ENCODE measurements at places on chromosomes 1 and 21.

DNA sequence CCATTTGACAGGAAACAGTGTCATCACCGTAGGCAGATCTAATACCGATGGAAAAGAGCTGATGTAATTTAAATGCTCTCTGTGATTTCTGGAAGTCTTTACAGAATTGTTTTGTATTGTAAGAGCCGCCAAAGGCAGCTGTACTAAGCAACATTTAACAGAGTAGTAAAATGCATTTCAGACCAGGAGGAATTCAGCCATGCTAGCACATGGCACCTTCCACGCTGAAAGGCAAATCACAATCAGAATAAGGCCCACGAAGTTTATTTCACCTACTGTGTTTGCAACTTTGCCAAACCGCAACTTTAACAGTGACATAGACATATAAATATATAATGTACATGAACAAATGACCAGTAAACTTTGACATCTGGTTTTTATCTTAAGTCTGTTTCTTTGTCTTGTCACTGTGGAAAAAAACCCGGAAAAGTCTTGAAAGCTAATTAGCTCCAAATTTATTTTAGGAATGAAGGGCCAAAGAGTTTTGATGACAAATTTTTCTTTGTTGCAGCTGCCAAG, 26.1 kb upstream of the DISC1 start:
- no peak for DNase-seq

GRCh38 chr1:196449460-196449859, 158.8 kb downstream of the KCNT2 start:
- no peak for DNase-seq

DNA sequence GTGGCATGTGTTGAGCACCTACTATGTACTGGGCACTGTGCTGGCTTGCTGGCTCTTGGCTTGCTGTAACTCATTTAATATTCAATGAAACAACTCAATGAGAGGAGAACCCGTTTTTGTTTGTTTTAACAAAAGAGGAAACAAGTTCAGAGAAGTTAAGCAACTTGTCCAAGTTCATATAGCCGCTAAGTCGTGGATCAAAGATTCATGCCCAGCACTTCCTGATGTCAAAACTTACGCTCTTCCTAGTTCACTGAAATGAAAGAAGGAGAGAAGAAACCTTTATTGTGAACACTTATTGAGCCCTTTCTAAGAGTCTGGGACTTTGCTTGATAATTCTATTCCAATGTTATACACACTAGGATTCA, 475.9 kb downstream of the PTPRU start:
- no peak for DNase-seq

DNA sequence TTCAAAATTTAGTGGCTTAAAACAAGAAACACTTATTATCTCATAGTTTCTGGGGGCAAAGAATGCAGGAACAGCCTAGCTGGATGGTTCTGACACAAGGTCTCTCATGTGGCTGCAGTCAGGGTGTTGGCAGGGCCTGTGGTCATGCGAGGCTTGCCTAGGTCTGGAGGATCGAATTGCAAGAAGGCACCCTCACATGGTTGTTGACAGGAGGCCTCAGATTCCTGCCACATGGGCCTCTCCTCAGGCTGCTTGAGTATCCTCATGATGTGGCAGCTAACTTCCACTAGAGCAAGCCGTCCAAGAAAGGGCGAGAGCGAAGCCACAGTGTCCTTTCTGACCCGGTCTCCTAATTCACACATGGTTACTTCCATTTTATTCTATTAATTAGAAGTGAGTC, 6.2 kb upstream of the NRIP1 start:
- no peak for DNase-seq

GRCh38 chr1:59707178-59707791, 107.5 kb upstream of the HOOK1 start:
- no peak for DNase-seq

DNA sequence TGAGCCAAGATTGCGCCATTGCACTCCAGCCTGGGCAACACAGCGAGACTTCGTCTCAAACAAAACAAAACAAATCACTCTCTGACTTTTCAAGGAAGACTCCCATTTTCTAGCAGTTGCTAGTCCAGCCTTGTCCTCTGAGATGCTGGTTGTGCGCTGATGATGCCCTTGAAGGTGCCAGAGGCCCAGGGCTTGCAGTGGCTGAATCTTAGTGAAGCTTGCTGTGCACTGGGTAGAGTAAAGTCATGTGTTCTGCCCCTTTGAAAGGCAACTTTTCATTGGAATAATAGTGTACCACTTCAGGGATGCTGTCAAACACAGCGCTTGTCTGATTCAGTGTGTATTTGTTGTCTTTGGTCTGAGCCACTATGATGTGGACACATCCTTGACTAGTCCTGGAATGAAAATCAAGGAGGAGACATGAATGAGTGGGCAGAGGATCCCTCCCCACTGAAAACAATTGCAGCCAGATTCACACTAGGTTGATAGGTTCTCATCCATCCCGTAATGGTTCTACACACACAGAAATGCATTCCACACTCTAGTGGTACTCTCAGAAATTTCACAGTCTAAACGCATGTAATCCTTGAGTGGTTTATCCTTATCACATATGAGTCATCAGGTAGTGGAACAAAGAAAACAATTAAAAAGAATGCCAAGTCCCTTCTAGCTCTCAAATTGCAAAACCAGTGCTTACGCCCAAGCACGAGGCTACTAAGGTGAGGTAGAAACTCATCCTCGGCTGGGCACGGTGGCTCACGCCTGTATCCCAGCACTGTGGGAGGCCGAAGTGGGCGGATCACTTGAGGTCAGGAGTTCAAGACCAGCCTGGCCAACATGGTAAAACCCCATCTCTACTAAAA, 17.8 kb upstream of the TDRD10 start:
- DNase-seq: no peak

- DNase-seq: no peak
Observed at GRCh38 chr1:98388441-98388840, 273.1 kb upstream of the SNX7 start.

DNA sequence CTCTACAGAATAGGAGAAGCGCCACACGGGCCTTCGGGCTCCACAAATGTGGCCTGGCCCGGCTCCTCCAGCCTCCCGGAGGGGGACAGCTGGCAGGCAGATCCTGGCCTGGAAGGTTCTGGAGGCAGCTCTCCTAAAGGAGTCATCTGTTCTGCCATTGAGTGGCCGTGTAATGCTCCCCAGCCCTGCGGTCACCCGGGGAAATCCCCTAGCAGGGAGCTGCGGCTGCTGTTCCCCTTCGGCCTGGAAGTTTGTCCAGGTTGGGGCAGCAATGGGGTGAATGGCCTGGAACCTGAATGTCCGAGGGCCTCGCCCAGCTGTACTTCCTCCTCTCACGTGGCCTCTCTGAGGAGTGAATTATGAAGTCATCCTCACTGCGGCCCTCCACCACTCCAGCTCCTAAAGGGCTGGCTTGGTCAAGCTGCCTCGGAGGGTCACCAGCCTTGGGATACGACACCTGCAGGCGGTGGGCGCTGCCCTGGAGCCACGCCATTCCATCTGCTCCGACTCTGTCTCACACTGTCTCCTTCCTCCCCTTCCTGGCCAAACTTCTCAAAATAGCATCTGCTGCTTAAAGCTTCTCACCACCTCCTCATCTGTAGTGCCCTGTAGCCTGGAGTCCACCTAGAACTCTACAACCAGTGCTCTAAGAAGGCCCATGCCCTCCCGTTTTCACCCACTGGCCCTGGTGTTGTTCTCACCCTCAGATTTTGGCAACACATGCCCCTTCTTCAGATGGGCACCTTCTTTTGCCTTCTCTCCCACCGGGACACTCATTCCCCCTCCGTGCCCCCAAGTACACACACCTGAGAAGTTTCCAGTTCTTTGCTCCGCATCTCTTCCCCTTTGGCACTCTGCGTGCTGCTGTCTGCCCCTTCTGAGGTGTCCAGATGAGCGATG, 54.4 kb upstream of the TMPRSS2 start:
- no peak for DNase-seq

GRCh38 chr21:31476263-31477022, 132.4 kb upstream of the TIAM1 start:
- DNase-seq: no peak

DNA sequence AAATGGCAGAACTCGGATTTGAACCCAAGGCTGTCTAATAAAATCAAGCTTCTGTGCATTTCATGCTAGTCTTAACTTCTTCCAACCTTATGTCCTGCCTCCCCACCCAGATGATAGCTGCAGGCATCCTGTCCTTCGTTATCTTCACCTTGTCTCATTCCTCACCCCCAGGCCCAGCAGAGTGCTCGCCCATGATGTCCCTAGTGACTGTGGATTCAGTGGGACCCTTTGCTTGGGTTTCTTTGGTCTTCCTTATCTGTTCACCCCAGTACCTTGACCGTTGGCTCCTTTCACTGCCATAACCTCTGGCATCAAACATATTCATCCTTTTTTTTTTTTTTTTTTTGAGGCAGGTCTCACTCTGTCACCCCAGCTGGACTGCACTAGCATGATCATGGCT, 5.6 kb upstream of the BSDC1 start:
- no peak for DNase-seq

- no peak for DNase-seq
Observed at GRCh38 chr1:178664278-178664677, 60.8 kb upstream of the RALGPS2 start.

DNA sequence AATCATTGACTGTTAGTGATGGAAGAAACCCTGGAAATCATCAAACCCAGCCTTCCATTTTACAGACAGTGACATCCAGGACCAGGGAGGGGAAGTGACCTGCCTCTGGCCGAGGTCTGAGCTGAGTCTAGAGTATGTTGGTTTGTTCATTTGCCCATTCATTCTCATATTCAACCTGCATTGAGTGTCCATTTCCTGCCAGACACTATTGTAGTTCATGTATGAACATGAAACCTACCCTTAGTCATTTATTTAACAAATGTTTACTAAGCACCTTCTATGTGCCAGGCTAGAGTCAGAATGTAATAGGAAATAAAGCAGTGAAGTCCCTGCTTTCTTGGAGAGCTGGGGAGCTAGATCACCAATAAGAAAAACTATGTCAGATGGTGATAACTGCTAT, 51.3 kb downstream of the KCND3 start:
- DNase-seq: no peak

GRCh38 chr1:29959356-29959755, 723.0 kb downstream of the PTPRU start:
- no peak for DNase-seq

DNA sequence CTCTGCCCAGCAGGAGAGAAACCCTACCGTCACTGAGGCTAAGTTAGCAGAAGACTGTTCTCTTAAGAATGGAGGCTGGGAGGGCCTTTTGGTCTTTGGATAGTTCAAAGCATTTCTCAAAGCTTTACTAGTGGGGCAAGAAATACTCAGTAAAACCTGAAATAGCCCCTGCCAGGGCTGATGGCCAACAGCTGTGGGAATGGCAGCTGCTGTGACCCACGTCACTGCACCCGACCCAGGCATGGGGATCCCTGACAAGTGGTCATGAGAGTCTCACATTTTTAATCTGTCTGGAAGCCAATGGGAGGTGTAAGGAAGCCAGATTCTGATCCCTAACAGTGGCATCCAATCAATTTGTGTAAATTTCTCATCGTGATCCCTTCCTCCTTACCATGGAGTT, 44.5 kb upstream of the ENAH start:
- no peak for DNase-seq

DNA sequence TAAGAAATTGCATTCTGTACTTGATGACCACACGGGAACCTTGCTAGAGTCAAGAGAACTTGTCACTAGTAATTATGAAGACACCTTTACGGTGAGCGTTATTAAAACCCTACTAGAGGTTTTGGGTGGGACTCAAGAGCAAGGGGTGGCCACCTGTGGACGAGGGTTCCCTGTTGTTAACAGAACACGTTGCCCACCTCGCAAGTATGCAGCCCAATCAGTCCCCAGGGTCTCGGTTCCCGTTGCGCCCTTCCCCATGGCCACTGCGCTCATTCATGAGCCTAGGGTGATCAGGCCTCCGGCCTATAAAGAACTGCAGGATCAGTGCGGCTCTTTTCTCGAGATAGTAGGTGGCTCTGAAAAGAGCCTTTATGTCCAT, 30.2 kb upstream of the RNF187 start:
- DNase-seq: no peak
